Amniotic epithelial cell (primary cell): ENCODE measurements at places on chromosomes 1 and 21.
A peak's percentile ranks its signal among the peaks of the same experiment; 100 is the strongest.

- DNase-seq, result peak; percentile 66
Measured at GRCh38 chr21:38352536-38353219, 95.9 kb downstream of the KCNJ15 start.

GRCh38 chr1:28921286-28921869 is 7.0 kb downstream of the EPB41 start:
- no peak for DNase-seq

GRCh38 chr1:86992861-86993260 is 78.4 kb downstream of the HS2ST1 start:
- peak; percentile 22 for DNase-seq

- DNase-seq, result peak; percentile 52
Measured at GRCh38 chr1:8465013-8465412, 147.1 kb downstream of the SLC45A1 start.

- no peak for DNase-seq
Measured at GRCh38 chr1:189220750-189221149, 1256.9 kb downstream of the BRINP3 start.

DNA sequence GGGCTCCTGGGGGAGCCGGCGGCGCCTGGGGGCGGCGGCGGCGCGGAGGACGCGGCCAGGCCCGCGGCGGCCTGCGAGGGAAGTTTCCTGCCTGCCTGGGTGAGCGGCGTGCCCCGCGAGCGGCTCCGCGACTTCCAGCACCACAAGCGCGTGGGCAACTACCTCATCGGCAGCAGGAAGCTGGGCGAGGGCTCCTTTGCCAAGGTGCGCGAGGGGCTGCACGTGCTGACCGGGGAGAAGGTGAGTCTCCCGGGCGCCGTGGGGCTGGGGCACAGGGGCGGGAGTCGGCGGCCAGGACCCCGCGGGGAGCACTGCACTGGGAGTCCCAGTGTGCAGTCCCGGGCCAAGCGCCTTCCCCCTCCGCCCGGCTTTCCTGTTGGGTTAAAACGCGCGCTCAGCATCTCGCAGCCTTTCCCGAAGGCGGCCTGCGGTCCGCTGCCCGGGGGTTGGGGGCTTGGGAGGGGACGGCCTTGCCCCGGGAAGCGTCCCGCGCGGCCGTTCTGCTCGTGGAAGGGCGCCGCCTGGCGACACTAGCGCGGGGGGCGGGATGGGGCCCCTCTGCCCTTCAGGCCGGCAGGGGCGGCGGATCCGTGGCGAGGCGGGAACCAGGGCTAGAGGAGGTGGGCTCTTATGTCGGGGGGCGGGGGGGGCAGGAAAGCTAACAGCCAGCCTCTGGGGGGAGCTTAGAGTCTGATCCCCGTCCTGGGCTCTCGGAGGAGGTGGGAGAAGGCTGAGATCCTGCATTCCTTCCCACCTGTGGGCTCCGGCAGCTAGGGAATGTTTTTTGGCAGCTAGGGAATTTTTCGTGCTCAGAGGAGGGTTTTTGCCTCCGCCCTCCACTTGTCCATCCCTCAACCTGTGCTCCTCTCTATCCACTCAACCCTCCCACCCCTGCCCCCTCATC is 1.1 kb downstream of the HUNK start:
- no peak for DNase-seq

DNA sequence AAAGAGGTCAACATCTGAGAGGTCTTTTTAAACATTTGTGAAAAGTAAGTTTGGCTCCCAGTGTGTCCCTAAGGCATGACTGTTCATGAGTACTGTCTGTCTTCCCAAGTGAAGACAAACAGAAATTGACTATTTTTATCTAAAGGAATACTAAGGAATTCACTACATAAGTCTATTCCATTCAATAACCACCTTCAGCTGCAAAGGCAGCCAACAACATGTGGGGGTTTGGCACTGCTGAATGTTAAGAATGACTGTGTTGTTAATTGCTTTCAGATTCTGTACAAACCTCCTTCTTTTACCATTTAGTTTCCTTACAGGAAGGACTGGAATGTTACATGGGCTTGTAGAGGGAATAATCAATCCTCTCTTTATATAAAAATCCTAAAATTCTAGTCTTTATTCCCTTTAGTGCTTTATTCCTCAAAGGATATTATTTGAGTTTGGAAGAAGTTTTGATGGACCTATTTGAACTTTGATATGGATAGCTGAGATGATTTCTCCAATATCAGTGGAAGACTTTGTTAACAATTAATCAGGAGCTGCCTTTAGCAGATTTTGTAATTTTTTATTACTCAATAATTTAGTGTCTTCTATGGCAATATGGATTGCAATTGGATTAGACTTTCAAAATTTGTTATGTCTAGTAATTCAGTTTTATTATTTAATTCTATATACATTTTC is 201.7 kb upstream of the CHRM3 start:
- no peak for DNase-seq

DNA sequence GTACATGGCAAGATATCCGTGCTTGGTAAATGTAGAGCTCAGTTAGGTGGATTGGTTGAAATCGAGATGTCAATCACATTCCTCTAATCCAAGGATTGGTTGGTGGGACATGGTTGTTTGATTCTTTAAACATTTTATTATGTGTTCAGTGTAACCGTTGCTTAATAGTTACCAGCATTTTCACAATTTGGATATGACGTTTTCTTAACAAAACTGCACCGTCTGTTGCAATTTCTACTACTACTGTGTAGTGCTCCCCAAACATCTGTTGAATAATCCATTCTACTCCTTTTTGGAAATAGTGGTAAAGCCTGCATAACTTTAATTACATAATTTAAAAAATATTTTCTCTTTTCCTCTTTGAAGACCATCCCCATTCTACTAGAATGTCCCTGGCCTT is 16.3 kb downstream of the OR2B11 start:
- no peak for DNase-seq

DNA sequence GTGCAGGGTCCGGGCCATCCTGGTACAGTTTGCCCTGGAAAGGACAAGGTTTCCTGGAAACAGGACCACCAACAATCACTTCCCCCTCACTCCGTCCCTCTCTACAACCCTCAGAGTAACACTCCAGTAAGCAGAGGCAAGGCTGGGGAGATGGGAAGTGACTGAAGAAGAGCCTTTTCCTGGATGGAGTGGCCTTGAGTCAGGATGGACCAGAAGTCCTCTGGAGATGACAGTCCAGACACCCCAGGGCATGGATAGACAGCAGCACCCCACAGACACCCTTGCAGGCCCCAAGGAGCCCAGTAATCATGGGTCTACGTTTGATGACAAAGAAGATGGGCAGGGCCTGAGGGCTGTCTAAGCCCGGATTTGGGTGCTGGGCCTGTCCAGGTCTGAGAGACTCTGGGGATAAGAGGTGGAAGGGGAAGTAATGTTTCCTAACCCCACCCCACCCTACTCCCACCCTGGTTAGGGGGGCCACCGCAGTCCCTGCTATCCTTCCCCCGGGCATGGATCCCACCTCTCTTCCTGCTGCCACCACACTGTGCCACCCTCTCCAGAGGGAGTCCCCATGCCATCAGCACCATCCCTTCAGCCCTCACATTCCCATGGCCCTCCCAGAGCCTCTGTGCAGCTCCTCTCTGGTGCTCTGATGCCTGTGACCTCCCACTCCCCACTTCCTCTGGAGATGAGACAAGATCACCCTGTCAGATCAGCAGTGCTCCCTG is 7.2 kb upstream of the S100A8 start:
- no peak for DNase-seq

DNA sequence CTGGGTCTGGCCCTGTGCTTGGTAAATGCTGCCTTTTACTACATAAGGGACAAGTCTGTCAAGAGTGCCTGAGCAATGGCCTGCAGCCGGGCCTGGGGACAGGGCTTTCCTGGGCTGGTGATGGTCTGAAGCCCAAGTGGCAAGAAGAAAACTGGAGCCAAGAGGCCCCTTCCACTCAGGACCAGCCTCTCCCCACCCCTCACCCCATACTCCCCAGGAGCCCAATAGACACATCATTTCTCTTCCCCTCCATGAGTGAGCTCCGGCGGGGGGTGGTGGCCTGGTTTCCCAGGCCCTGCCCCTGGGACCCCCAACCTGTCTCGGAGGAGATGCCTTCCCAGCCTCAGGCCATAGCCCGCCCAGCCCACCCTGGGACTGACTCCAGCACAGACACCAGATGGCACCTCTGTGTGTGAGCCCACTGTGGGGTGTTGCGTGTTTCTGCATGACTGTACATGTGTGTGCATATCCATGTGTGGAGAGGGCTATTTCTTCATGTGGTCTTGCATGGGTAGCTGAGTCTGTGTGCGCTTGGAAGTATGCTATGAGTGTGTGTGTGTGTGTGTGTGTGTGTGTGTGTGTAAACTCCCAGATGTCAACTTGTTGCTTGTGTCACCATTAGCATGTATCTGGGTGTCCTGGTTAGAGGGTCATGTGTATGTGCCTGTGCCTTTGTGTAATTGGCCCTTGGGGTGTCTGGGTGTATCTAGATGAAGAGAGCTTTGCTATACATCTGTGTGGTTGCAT is 14.3 kb upstream of the LRP8 start:
- DNase-seq, result no peak

GRCh38 chr1:210692796-210693195 is 364.1 kb downstream of the HHAT start:
- no peak for DNase-seq

DNA sequence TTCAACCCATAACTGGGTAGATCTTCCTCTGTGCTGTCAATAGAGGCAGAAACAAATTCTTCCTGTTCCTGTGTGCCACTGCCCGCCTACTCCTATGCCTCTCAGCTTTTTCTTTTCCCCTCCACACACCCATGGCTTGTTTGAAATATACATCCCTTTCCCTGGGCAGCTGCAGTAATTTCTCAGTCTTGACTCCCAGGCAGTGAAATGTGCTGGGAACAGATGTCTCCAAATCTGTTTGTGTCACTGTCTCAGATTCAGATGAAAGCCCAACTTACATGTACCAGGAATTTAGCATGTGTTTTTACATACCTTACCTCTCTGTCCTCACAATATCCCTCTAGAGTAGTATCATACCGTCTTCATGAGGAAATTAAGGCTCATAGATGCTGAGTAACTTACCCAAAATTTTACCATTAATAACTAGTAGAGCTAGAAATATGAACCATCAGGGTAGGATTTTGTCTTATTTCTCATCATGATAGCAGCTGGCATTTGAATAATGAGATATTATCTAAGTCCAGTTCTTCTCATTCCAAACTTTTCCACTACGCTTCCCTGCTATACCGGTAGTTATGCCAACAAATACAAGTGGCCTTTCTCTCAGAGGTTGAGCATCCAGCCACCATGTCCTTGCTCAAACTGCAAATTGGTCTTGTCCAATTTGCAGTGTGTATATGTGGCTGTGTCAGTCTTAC is 4.7 kb upstream of the VASH2 start:
- DNase-seq, result no peak

DNA sequence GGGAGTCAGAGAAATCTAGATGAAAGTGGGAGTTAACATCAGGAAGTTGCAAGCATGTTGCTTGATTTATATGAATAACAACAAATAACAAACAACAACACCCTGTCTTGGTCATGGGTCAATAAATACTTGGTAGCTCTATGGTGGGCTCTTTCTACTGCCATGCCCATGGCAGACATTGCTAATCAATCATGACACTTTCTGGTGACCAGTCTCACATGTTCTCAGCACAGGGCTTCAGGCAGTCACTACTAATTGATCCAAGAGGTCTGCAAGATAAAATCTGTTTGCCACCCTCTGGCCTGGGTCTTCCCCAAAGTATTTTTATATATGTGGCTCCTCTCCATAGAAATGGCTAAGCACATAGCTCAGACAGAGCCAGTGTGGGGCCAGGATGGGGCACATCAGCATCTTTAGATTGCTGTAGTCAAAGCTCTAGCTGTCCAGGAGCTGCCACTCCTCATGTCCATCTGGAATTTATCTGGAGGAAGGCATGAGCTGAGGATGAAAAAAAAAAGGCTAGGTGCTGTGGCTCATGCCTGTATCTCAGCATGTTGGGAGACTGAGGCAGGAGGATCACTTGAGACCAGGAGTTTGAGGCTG is 51.2 kb downstream of the STUM start:
- DNase-seq, result no peak

- peak; percentile 78 for DNase-seq
Measured at GRCh38 chr1:188958461-188959115, 1519.1 kb downstream of the BRINP3 start.

DNA sequence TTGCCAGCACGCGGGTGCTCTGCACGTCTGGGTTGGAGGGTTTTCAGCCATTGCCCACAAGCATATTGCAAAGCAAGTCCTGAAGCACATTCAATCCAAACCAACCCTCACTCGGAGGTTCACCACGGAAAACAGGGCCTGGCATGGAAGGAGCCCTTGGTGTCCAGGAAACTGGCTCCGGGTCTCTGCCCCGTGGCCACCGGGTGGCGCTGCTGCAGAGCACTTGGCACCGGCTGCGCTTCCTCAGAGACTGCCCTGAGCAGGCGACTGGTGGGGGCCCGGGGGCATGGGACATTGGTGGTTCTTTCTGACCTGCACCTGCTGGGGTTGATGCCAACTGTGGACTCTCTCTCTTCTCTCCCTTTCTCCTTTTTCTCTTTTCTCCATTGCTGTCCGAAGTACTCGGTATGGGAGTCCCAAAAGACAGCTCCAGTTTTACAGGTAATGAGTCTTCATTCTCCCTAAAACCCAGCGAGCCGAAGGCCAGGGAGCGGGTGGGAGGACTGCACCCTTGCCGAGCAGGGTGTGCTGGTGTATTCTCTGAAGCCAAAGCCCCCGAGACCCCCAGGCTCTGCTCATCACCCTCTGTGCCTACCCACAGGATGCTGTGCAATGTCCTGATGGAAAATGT is 4.1 kb upstream of the KCNAB2 start:
- no peak for DNase-seq

GRCh38 chr1:83495560-83495959 is 503.4 kb downstream of the TTLL7 start:
- DNase-seq, result no peak

GRCh38 chr1:167631386-167631935 is 1.4 kb downstream of the RCSD1 start:
- no peak for DNase-seq

- DNase-seq, result peak; percentile 76
Measured at GRCh38 chr1:156748670-156749418, 2.6 kb downstream of the HDGF start.

GRCh38 chr1:2132222-2133038 is 62.1 kb downstream of the FAAP20 start:
- DNase-seq, result peak; percentile 52

DNA sequence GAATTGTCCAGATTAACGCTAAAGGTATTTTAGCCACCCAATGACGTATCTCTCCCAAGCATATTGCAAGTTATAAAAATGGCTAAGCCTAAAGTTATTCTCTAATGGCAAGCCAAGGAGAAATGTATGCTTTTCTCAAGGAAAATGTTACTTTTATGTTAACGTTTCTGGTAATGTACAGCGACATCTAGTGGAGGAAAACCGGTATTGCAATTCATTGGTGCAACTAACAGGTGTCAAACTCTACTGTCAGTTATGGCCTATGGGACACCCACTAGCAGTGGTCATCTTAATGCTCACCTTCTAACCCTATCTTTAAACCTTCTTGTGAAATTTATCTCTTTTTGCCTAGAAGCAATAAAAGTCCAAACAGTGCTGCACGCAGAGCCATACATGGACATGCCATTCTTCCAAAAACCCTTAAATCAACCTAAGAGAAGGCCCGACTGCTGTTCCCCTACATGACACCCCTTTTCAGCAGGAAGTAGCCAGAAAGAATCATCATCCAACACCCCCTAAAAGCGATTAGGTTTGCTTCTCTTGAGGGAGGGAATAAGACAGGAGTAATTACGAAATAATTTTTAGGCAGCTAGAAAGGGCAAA is 68.7 kb upstream of the LRIF1 start:
- peak; percentile 13 for DNase-seq

- DNase-seq, result no peak
Measured at GRCh38 chr1:35598895-35599294, 25.8 kb downstream of the TFAP2E start.

GRCh38 chr1:1760345-1760650 is 18.0 kb downstream of the NADK start:
- DNase-seq, result no peak

GRCh38 chr1:46421739-46422138 is 27.6 kb downstream of the FAAH start:
- no peak for DNase-seq
